ENCODE measurements at places on chromosomes 2 and 18. TPM values are rescaled to one million over a fixed set of nuclear protein-coding genes. Genes with fewer than 3 reads are reported as not detected.

The L3MBTL4 gene
- 8.0 TPM for total RNA-seq

The SCN7A gene
- total RNA-seq = 3.3 TPM

The SCYGR7 gene
- not detected for total RNA-seq

The TMEM163 gene
- 3.7 TPM for total RNA-seq

- peaks cover 44% of the 10 kb centered on the region for H3K27me3 ChIP-seq
- DNase-seq = no peak
- H3K4me1 ChIP-seq = no peaks in the 10 kb centered on the region
- H3K27ac ChIP-seq = no peak overlapping the region
- no peaks in the 10 kb centered on the region for H3K36me3 ChIP-seq
- H3K4me3 ChIP-seq = no peak overlapping the region
These were observed 15.0 kb upstream of the ZNF407 start for GRCh38 chr18:74582642-74583041.

DNA sequence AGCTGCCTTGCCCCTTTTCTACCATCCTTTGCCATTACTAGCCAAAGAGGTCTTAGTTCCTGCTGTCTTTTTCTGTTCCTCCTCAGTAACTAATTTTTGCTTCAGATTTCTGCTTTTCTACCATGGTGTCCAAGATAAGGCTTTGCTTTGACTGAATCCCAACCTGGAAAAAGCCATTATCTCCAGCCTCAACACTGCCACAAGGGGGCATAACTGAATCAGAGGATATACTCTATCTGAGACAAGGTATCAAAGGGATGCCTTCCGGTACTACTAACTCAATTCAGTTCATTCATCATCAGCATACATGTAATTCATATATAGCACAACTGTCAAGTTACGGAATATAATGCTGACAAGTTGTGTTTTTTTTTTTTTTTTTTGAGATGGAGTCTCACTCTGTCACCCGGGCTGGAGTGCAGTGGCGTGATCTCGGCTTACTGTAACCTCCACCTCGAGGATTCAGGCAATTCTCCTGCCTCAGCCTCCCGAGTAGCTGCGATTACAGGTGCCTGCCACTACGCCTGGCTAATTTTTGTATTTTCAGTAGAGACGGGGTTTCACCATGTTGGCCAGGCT lies 11.4 kb downstream of the OSGEPL1 start:
- no peak overlapping the region for H3K27ac ChIP-seq
- no peak for DNase-seq
- peaks cover 5% of the 10 kb centered on the region for H3K36me3 ChIP-seq
- no peaks in the 10 kb centered on the region for H3K27me3 ChIP-seq
- H3K4me3 ChIP-seq = no peak overlapping the region

- H3K4me3 ChIP-seq = no peak overlapping the region
- no peaks in the 10 kb centered on the region for H3K27me3 ChIP-seq
- peaks cover 1% of the 10 kb centered on the region for H3K36me3 ChIP-seq
- H3K27ac ChIP-seq = no peak overlapping the region
- H3K4me1 ChIP-seq = peaks cover 16% of the 10 kb centered on the region
These were observed 773.5 kb downstream of the CNTNAP5 start for GRCh38 chr2:124798551-124798950.

- H3K27me3 ChIP-seq = peaks cover 2% of the 10 kb centered on the region
- H3K36me3 ChIP-seq = no peaks in the 10 kb centered on the region
- H3K27ac ChIP-seq = no peak overlapping the region
- H3K4me3 ChIP-seq = no peak overlapping the region
These were observed 131.6 kb upstream of the DLGAP1 start for GRCh38 chr18:4586731-4587130.

- peak overlapping the region; percentile 92 for H3K4me3 ChIP-seq
- no peaks in the 10 kb centered on the region for H3K27me3 ChIP-seq
- H3K4me1 ChIP-seq = peaks cover 35% of the 10 kb centered on the region
These were observed 706 bp downstream of the AGPS start for GRCh38 chr2:177393203-177393755.

The LOXHD1 gene
- 0.33 TPM for total RNA-seq

Data from progenitor cell of endocrine pancreas (in vitro differentiated cells).